MG63 (cell line): ENCODE measurements at places on chromosomes 2 and 18. TPM values are rescaled to one million over a fixed set of nuclear protein-coding genes. Genes with fewer than 3 reads are reported as not detected.

Gene KLHL41
- 1.3 TPM in 1 of 2 replicates, not detected in the other for total RNA-seq

DNA sequence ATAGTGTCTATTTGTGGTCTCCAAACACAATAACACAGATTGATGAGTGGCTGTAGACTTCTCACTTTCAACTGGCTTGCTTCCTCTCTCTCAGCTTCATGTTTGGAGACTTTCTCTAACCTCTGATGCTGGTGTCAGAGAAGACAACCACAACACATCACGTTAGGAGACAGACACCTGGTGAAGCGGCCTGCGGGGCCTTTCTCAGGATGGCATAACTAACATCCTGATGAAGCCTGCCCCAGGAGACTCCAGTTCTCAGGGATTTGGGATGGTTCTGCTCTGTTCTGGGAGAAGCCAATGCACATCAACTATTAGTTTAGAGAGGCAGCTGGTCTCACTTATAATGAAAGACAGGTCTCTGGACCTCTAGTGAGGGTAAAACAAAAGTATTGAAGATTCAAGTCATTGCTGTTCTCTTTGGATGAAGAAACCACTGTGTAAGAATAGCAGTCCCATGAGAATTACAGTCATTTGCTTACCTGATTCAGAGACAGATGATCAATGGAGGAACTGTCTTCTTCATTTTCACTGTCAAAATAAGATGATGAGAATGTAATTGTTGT lies 2.0 kb downstream of the IL1A start:
- DNase-seq = no peak

- DNase-seq = peak; percentile 73
Observed at GRCh38 chr2:101754618-101755017, 57.1 kb downstream of the MAP4K4 start.

Gene HJURP
- total RNA-seq = 59.1 and 67.1 TPM in 2 replicates

DNA sequence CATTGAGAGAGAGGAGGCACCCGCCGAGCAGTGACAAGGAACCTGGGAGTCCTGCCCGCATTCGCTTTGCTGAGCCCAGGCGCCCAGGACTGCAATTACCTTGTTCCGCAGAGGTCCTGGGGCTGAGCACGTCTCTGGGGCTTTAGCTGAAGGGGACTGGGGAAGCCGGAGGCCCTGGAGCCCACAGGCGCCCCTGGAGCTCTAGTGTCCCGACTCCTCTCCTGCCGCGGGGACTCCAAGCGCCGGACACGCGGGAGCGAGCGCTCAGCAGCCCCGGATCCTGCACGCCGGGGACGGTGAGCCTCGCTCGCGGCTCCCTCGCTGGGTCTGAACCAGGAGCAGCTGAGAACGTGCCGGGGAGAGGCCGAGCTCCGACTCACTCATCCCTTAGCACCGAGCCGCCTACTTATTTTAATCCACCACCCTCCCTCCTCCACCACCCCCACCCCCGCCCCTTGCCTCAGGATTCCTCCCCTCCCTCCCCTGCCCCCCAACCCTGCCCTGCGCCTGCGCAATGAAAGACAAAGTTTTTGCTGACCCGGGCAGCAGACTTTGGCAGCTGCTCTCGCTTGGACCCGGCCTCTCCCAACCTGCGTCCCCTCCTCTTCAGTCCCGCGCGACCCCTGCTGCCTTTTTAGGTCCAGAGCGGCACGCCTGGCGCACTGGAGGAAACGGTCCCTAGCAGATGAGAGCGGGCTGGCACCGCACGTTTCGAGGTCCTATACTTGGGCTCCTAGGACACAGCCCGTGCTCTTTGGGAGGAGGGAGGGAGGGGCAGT lies at the start of gene OSR1:
TSS of gene OSR1 (minus strand) at position 382 of the 779 bp plus-strand sequence. CDS start 4,818 bp downstream, outside the sequence.
- DNase-seq = peak; percentile 29

Gene FBXO48
- 0.13 TPM in 1 of 2 replicates, not detected in the other for total RNA-seq

Gene MXD1
- 2.5 and 3.6 TPM in 2 replicates for total RNA-seq

DNA sequence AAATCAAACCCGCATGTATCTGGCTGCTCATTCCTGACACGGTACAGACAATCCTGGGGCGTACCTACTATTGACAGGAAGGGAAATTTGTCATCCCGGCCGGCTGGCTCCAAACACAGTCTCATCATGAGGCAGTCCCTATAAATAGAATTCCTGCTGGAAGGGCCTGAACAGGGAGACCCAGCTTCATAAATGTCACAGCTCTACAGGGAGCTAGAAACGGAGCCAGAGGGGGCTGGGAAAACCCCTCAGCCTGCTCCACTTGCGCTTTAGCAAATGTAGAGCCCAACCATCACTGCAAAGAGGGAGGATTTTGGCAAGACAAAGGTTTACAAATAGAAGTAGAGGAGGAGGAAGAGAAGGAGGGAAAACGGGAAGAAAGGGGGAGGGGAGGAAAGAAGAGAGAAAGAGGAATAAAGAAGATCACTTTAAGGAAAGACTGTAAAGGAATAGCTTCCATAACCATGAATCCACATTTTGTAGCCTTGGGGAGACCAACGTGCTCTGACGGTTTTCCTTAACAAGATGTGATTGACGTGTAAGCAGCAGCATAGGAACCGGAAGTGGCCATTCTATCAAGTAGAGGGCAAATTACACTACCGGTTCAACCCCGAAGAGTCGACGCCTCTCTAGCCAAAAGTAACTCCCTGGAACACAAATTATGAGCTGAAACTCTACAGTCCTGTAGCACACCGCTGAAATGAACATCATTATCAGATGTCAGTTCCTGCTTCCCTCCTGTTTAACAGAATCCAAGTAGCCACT lies 56.8 kb upstream of the TTN start:
- peak; percentile 75 for DNase-seq
